ENCODE measurements at places on chromosomes 1 and 21.

- DNase-seq = no peak
Observed at GRCh38 chr1:153362187-153362775, 4.6 kb downstream of the S100A9 start.

DNA sequence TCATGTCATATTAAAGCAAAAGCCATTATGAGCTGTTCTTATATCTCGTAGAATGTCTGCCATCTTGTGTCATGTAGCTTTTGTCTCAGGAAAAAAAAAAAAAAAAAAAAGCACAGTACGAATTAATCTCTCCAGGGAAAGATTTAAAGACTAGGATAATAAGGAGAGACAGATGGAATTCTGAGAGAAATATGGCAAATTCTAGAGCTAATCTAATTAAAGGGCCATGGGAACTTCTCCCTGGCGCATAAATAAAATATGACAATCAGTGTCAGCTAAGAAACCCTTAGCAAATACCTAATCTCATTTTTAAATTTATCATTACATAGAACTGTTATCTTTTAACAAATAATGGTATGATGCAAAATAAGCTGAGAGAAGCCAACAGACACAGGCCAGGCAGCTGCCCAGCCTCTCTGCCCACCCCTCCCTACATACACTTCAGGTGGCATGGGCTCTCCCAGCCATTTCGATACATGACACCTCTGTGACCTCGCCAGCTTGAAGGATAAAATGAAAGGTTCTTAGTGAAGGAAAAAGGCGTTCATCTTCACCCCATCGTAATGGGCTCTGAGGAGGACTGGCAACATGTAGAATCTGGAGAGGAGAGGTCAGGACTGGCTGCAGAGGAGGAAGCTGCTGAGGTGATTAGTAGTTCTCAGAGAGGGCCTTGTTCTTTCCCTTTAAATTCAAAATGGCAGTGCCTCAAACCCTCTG lies 39.8 kb downstream of the DISC1 start:
- peak; percentile 39 for DNase-seq

- DNase-seq = no peak
Observed at GRCh38 chr1:150674881-150675280, 22.1 kb downstream of the GOLPH3L start.

- DNase-seq = no peak
Observed at GRCh38 chr1:86365896-86366295, 30.2 kb downstream of the ODF2L start.

DNA sequence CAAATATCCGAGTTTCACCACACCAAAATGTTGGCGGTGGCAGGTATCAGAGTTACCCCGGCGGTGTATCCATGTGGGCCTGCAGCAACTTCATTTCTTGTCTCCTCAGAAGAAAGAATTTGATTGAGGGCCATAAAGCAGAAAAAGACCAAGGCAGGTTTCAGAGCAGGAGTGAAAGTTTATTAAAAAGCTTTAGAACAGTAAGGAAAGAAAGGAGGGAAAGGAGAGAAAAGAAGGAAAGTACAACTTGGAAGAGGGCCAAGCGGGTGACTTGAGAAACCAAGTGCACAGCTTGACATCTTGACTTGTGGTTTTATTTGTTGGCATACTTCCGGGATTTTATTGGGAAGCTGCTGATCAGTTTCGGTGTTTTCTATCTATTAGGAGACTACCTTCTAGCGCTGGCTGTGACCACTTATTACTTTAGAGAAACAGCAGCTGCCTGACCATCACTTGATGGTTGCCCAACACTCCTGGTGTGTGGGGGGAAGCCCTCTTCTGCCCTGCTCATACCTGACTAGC lies 75.5 kb upstream of the RAB3GAP2 start:
- DNase-seq = peak; percentile 7

- DNase-seq = no peak
Observed at GRCh38 chr1:151995774-151996173, 2.1 kb upstream of the S100A10 start.

GRCh38 chr1:97114842-97115241 lies 393.3 kb downstream of the PTBP2 start:
- no peak for DNase-seq

- peak; percentile 19 for DNase-seq
Observed at GRCh38 chr1:154221278-154222001, 685 bp downstream of the UBAP2L start.

DNA sequence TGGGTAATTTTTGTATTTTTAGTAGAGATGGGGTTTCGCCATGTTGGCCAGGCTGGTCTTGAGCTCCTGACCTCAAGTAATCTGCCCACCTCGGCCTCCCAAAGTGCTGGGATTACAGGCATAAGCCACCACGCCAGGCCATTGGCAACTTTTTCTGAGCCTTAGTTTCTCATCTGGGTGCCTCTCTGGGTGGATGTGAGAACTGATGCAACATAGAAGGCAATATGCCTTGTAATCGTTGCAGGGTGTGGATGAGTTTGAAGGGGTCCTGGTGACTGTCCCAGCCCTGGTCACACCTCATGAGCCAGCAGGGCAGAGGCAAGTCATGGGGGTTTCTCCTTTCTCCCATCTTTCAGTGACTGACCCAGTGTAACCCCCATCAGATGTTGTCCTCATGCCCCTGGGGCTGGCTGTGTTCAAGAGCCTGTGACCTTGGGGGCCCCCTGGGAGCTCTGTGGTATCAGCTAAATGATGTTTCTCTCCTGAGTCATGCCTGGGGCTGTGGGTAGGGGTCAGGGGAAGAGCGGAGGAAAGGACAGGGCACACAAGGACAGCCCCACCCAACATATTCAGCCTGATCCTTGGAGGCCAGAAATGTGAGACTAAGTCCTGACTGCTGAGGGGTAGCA lies 3.6 kb downstream of the COL9A2 start:
- DNase-seq = no peak

DNA sequence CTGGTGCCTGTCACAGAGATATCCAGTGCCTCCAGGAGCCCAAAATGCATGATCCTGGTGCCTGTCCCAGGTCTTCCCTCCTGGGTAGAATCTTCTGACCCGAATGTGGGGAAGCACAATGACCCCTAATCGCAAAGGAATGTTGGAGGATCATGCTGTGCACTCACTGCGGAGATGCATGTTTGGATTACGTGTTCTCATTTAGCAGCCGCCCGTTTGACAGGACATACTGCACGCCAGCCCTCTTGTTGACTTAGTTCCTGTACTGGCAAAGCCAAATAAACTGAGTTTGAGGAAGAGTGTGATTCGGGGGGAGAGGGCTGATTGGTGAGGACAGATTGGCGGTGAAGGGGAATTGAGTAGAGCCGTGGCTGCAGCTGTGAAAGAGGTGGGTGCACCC lies 85.9 kb upstream of the SIM2 start:
- DNase-seq = no peak

DNA sequence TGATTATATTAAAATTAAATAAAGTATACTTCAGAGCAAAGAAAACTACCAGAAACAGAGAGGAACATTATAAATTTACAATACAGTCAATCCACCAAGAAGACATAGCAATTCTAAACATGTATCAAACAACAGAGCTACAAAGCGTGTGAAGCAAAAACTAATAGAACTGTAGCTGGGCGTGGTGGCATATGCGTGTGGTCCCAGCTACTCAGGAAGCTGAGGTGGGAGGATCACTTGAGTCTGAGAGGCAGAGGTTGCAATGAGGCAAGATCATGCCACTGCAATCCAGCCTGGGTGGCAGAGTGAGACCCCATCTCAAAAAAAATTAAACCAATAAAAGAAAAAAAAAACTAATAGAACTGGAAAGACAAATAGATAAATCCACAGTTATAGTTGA lies 12.3 kb downstream of the CCDC185 start:
- no peak for DNase-seq

- DNase-seq = no peak
Observed at GRCh38 chr1:102790997-102791396, 317.3 kb downstream of the COL11A1 start.

- no peak for DNase-seq
Observed at GRCh38 chr1:37028981-37029617, 5.2 kb downstream of the GRIK3 start.

DNA sequence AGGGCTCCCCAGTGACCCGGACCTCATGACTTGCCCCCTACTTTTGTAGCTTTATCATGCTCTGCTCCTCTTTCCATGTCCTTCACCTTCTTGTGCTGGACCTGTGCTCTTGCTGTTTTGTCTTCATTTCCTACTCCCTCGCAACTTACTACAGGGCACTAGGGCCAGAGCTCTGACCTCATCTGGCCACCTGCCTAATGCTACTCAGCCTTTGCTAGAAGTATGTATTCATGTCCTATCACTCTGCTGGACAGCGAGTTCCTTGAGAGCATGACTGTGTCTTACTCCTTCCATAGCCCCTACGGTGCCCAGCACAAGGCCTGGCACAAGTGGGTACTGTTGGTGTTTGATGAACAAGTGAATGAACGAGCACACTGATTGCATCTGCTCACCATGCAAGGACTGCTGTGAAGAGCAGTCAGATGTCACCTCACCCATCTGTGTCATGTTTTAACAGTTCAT lies 1.9 kb downstream of the MTFR1L start:
- no peak for DNase-seq

Data from NCI-H510A treated with DMSO at 0.1 percent for 48 hours (cell line).